ENCODE measurements at places on chromosomes 3 and 15.

- DNase-seq = no peak
Observed at GRCh38 chr3:144351773-144352365, 380.2 kb downstream of the DIPK2A start.

DNA sequence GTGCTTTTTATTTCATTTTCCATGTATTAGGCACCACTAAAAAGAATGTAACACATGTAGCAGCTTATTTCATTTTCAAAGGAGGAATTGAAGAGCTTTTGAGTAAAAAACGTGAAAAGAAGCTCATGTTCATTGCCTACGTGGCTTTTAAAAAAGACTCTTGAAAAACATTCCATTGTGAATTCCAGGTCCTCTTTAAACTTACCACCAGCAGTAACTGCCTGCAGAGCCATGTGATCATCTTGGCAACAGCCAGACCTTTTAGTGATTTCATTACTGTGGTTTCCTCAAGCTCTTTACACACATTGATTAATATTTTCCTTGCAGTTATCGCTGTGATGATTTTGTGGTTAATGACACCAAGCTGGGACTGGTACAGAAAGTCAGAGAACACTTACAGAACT is 43.8 kb upstream of the FBXL22 start:
- peak; percentile 25 for DNase-seq

DNA sequence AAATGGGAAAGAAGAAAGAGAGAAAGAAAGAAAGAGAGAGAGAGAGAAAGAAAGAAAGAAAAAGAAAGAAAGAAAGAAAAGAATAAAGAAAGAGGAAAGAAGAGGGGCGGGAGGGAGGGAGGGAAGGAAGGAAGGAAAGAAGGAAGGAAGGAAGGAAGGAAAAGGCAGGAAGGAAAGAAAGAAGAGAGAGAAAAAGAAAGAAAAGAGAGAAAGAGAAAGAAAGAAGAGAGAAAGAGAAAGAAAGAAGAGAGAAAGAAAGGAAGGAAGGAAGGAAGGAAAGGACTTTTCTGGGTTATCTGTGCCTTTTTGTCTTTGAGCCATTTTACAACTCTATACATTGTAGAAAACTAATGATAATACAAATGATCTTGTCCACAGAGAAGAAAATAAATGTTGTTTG is 136.6 kb upstream of the SMAD3 start:
- DNase-seq = no peak

- no peak for DNase-seq
Observed at GRCh38 chr3:186094696-186095425, 14.0 kb downstream of the ETV5 start.

DNA sequence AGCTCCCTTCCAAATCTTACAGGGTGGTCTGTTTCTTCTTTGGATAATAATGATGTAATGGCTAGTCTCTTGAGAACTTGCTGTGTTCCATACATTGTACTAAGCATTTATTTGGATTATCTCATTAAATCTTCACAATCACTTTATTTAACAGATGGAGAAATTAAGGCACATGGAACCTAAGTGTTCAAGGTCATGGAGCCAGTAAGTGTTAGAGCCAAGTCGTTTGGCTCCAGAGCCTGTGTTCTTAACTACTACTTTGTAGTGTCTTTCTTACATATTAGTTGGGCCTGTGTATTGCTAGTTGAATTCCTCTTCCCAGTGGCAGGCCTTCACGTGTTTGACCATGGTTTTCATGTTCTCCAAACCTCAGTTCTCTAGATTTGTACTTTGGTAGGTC is 177.8 kb downstream of the ATG7 start:
- DNase-seq = no peak

GRCh38 chr3:98561727-98562521 is 30.1 kb downstream of the GPR15 start:
- DNase-seq = no peak

DNA sequence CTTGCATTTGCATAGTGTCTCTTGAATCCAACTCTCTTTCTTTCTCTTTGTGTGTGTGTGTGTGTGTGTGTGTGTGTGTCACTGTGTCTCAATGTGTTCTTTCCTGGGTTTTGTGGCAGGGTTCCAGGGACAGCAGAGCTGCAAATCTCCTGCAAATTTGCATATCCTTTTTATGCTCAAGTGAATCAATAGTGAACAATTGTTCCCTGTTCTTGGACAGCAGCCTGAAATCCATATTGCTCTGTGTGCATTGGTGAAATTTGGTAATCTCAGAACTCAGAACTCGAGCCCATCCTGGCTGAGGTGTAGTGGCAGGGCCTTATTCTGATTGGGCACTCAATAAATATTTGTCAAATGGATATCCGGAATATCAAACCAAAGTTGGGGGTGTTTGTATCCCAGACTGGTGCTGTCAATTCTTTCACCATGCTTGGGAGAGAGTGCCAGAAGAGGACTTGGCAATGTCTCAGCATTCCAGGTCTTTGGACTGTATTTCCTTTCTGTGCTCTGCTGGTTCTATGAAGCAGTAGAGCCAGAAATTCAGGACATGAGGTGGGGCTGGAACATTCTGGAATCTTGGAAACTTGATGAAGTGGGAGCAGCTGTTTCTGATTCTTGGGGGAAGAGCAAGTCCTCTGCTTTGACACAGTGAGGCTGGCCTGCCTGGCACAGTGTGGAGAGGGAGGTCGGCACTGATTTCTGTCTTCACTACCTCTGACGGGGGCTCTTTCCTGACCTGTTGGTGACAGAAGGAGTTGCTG is 380.6 kb upstream of the C2CD4B start:
- peak; percentile 64 for DNase-seq

DNA sequence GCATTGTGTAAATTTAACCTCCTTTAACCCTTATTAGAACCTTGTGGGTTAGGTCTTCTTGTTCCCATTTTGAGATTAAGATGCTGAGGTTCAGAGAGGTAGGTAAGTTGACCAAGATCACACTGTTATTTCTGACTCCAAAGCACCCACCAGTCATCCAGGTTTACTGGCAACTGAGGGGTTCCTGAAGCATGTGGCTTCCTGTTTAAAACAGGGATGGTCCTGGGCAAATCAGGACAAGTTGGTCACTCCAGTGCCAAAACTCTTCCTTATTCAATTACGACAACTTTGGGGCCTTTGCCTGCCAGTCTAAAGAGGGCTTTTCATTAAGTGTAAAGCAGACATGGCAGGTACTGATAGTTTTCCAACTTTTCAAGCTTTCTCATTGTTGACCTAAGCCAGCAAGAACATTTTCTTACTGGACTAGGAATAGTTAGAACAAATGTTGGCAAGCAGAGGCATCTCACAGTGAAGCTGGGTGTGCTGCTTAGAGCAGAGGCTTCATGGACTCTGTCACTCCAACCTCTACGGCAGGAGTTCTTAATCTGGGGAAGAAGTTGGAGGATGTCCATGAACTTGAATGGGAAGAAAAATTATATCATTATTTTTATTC is 149.4 kb upstream of the ADAMTS9 start:
- peak; percentile 40 for DNase-seq

DNA sequence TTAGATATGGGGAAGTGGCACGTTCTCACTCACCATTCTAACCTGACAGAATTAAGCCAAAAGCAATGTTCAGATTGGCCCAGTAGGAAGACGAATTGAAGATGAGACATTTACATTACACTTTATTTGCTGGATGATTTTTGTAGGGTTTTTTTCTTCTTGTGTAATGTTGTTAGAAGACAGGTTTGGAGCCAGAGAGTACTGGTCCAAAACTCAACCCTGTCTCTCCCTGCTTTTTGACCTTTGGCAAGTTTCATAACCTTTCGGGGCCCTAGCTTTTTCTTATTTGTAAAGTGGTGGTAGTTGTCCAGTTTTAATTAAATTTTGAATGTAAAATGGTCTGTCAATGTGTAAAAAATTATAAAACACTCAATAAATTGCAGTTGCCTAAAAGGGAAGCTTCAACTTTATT is 29.5 kb downstream of the PDE8A start:
- no peak for DNase-seq

- no peak for DNase-seq
Observed at GRCh38 chr15:73386886-73387506, 18.2 kb upstream of the HCN4 start.

- peak; percentile 62 for DNase-seq
Observed at GRCh38 chr3:43001094-43001553, 22.0 kb downstream of the GASK1A start.

- DNase-seq = no peak
Observed at GRCh38 chr3:148828136-148828690, 602 bp downstream of the CPB1 start.

- DNase-seq = no peak
Observed at GRCh38 chr3:172355836-172356235, 92.4 kb downstream of the GHSR start.

- no peak for DNase-seq
Observed at GRCh38 chr3:155335724-155336354, 42.4 kb upstream of the STRIT1 start.

GRCh38 chr3:102737353-102737752 is 302.5 kb downstream of the ZPLD1 start:
- no peak for DNase-seq

DNA sequence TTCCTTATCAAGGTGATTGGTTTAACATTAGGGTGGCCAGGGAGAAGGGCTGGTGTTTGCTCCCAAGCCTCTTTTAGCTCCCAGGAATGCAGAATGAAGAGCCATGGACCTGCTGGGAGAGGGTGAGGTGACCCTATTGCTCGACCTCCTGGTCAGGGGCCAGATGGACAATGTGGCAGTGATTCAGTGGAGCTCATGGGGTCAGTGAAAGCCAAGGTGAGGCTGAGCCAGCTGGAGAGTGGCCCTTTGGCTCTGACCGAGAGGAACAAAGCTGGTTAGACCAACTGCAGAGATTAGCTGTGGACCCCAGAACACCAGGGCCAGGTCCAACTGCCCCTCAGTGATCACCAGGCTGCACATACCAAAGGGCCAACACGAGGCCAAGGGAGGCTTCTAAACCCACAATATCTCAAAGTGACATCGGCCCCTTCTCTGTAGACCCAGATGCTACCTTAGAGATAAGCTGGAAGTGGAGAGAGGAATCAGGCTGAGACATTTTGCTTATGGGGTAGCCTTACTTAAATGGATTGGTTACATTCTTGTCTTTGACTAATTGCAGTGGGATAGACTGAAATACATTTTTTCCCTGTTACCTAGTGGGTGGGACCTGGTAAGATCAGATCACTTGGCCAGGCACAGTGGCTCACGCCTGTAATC is 15.8 kb upstream of the BTBD1 start:
- DNase-seq = no peak

- DNase-seq = peak; percentile 94
Observed at GRCh38 chr3:72957297-72957696, 39.3 kb upstream of the PPP4R2 start.

DNA sequence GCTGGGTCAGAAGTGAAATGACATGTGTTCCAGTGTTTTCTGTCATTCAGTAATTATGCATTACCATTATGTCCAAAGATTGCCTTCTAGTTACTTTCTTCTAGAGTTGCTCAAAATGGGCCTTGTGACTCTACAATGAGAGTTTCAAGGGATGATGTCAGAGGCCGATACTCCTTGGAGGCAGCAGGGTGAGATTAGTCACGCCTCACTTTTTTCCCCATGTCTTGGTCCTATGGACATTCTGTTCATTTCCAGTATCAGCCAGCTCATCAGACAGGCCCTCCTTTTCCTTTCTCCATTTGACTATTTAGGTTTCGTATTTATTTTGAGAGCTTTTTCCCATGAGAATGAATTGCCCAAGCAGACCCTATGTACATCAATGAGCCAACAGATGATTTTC is 17.5 kb downstream of the VGLL3 start:
- no peak for DNase-seq

GRCh38 chr3:171729452-171730334 is 80.6 kb downstream of the PLD1 start:
- no peak for DNase-seq

DNA sequence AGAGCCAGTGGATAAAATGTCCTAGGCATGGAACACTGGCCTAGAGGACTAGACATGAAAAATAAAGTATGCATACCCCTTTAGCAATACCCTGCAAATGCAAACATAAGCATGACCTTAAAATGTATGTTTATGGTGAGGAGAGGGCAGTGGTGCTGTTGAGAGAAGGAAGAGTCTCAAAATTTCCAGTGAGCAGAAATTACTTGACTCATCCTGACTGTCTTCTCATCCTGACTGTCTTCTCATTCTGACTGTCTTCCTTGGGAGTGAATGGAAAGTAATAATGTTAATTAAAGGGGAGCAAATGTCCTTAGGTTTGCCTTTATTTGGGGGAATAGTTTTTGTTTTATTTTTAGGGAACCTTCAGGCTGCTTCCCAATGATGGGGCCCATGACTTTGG is 121.5 kb upstream of the GALNT15 start:
- DNase-seq = no peak

DNA sequence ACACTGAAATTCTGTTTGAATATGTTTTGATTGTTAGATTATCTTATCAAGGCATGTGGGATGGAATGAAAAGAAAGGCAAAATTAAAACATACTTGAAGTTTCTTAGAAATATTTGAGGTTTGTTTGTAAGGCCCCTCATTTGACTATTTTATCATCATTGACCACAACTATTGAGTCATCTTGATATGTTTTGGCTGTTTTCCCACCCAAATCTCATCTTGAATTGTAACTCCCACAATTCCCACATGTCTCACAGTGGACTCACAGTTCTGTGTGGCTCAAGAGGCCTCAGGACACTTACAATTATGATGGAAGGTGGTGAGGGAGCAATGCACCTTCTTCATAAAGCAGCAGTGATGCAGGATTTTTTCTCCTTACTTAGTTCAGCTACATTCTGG is 917.1 kb downstream of the PLOD2 start:
- DNase-seq = no peak

DNA sequence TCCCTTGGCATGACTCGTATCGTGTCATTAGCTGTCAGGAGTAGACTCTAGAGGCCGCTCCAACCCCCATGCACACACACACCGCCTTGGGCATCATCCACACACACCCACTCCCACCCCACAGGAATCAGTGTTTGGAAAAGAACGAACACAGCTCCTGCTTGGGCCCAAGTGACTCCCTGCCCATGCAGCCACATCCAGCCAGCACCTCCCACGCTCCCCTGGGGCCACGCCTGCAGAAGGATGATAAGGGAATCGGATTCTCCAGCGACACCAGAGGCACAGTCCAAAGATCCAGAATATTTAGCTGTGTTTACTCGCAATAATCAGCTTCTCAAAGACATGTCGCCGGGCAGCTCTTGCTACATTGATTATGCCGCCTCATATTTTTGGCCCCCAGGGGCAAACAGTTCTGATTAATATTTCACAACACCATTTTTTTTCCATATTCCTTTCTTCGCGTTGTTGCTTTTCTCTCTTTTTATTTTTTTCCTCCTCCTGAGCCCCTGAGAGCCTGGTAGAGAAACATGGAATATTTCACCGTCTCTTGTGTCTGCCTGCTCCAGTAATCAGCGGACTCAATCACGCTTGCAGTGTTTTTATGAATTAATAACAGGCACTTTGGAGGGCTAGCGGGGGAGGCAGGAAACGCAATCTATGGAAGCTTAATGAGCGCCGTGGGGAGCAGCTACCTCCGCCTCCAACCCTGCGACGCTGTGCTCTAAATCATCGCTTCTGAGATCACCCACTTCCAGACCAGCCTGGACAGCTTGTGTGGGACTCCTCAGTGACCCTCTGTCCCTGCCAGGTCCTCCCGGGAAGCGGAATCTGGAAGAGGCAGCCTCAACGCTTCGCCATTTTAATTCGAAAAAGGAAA is 221.4 kb downstream of the TLE3 start:
- no peak for DNase-seq

Data from globus pallidus (tissue), 1 donor.